ENCODE measurements at places on chromosomes 2 and 18. TPM values are rescaled to one million over a fixed set of nuclear protein-coding genes. Genes with fewer than 3 reads are reported as not detected.

The ZNF396 gene
- total RNA-seq, result 1.0 TPM

The RBBP8 gene
- total RNA-seq, result 7.9 TPM

The EGR4 gene
- not detected for total RNA-seq

DNA sequence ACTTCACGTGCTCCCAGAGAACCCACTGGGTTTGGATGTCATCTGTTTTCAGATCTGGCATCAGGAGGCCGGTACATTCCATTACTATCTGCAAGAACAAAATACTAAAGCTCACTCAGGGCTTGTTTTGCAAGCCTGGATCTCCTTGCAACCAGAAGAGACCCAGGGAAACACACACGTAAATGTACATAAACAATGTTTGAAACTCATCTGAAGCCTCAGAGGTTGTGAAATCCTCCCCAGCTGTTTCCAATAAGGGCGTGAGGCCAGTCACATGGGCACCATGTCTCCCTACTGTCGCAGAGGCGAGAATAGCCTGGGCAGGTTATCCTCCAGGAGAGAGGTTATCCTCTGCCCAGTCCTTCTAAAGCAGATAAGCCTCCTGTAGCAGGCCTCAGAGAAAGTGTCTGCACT is 186.9 kb downstream of the GFPT1 start:
- DNase-seq, result no peak

DNA sequence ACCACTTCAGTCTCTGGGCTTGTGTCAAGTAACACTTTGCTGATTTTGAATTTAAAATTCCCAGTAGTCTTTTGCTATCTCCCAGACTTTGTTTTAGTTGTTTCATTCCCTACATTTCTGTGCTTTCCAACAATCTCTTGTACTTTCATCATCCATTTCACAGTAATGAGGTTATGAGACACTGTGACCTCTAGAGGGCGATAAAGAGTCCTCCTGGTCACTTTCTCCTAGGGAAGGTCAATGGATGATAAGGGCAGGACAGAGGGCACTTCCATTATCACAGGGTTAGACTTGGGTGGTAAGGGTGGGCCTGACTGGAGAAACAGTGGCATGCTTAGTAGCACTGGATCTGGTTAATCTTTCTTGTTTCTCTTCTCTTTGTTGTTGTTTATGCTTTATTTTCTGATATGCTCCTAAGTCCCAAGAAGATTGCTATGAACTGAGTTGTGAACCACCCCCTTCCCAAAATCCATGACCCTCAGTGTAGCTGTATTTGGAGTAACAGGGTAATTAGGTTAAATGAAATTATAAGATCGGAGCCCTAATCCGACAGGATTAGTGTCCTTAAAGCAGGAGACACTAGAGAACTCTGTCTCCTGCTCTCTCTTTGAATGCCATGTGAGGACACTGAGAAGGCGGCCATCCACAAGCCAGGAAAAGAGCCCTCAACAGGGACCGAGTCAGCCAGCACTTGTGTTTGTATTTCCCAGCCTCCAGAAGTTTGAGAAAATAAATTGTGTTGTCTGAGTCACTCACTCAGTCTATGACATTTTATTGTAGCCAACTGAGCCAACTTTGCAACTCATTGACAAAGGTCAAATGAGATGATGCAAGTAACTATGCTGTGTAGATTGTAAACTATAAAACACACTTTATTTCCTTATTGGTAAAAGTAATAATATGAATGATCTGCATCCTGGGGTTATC is 779.2 kb downstream of the CNTNAP5 start:
- no peak for DNase-seq

- DNase-seq, result no peak
These were observed 25.5 kb upstream of the DYNC2LI1 start for GRCh38 chr2:43748333-43748732.

DNA sequence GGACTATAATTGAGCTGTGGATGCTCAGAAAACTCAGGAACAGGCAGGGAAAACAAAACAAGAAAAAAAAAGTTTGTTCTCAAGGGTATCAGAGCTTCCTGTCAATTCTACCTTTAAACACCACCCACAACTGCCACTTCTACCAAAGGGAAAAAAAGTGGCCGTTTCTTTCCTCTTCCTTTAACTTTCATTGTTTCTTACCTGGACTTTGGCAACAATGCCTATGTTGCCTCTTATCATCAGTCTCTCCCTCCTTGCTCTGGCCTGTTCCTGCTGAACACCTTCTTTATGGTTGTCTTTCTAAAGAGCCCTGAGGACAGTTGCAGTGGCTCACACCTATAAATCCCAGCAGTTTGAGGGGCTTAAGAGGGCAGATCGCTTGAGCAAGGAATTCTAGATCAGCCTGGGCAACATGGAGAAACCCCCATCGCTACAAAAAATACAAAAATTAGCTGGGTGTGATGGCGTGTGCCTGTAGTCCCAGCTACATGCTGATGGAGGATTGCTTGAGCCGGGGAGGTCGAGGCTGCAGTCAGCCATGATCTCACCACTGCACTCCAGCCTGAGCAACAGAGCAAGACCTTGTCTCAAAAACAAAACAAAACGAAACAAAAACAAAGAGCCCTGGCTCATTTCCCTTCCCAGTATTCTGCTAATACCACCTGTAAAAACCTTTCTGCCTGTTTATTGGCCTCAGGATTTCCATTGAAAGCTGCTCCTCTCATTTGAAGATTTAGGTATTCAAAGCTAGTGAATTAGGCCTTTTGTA is 18.0 kb upstream of the NR4A2 start:
- DNase-seq, result no peak

Measured in left cardiac atrium (tissue), 4 donors.